Globus pallidus (tissue), 1 donor: ENCODE measurements at places on chromosomes 3 and 15.

DNA sequence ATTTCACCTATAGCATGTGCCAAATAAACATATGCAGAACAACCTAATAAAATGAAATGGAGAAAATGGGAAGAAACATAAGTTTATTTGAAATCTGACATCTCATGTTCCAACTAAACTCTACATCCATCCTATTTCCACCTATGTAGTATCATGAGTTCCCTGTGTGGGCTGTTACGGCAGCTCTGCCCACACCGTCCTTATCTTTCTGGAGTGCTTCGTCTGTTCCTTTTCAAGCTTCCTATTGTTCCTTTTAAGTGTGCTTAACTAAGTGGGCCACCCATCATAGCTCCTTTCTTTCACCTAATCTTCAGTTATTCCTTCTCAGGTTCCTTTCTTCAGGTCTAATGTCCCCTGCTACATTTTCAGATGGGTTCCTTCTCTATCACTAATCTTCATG lies 17.3 kb downstream of the RYR3 start:
- no peak for DNase-seq

GRCh38 chr3:187456250-187456649 lies 88.1 kb downstream of the RTP4 start:
- peak; percentile 65 for DNase-seq

GRCh38 chr3:98701071-98701675 lies 62.0 kb upstream of the ST3GAL6 start:
- no peak for DNase-seq

DNA sequence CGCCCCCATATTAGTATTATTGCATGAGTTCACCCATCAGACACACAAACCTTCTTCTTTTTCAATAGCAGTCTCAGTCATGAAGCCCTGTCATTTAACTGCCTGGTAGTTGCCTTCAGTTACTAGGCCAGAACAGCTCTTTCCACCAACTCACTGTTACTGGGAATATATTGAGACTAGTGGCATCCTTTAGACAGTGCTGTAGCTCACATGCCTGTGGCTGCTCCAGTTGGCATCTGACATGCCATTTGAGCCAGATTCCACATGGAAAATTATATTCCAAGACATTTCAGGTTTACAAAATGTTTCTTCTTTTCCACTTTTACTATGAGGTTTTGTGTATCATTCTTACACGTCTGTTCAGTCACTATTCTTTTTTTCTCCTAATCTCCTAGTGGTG lies 146.1 kb downstream of the GHSR start:
- DNase-seq = no peak

- no peak for DNase-seq
These were observed 248.9 kb downstream of the SV2B start for GRCh38 chr15:91348752-91349500.

DNA sequence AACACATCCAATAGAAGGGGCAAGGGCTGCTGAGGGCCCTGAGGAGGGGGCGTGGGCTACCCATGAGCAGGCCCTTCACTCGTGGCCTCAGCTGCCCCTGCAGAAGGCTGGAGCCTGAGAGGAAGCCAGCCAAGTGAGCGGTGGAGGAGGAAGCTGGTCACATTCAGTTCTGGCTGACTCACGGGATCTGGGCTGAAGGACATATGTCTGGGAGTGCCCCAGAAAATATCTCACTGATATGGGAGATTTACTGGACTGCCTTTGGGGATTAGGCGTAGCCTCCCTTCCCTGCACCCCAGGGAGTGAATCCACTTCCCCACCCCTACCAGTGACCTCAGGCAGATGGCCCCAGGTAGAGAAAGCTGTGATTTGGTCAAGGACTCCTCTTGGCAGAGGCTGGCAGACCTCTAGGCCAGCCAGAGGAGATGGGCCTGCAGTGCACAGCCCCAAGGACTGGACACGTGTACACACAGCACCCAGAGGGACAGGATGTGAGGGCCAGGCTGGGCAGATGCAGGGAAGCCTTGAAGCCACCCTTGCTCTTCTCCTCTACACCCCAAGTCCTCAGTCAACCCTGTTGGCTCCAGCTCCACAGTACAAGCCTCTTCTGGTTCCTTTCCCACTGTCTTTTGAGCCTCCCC lies 14.2 kb upstream of the ANKDD1A start:
- DNase-seq = no peak

GRCh38 chr3:185763347-185764005 lies 61.4 kb downstream of the IGF2BP2 start:
- DNase-seq = no peak

- DNase-seq = no peak
These were observed 69.4 kb downstream of the TFRC start for GRCh38 chr3:196012481-196012880.

GRCh38 chr15:38367476-38367875 lies 86.5 kb upstream of the FAM98B start:
- DNase-seq = no peak

- DNase-seq = no peak
These were observed 10.3 kb upstream of the PPARG start for GRCh38 chr3:12278566-12278965.

DNA sequence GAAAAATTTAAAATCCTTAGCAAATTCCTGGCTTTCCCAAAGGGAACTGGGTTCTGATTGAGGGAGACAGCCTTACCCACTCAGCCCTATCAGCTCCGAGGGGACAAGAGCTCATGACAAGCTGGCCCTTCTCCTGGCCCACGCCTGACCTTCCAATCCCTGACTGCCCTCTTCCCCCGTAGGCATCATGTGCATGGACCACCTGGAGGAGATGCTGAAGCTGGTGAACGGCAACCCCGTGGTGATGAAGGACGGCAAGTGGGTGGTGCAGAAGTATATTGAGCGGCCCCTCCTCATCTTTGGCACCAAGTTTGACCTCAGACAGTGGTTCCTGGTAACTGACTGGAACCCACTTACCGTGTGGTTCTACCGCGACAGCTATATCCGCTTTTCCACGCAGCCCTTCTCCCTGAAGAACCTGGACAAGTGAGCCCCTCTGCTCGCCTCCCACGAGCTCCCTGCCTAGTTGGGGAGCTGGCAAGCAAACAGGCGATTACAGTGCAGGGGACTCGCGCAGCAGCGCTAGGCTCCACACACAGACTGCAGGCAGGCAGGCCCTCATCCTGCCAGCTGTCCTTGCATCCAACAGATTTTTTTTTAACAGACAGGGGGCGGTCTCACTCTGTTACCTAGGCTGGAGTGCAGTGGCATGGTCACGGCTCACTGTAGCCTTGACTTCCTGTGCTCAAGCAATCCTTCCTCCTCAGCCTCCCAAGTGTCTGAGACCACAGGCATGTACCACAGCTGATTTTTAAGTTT lies 16.8 kb downstream of the RPUSD3 start:
- DNase-seq = no peak

DNA sequence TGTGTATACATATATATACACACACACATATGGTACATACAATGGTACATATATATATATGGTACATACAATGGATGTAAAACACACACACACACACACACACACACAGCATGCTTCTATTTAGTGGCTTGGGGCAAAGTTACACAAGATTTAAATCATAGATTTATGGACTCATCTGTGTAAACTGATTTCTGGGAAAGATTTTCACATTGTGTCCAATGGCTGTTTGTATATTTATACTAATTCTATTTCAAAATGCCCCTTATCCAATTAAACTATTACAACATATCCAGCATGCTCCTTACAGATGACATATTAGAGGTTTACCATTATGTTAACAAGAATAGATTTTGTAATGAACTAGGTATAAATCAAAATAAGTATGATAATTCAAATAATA lies 94.9 kb downstream of the ANO10 start:
- no peak for DNase-seq

DNA sequence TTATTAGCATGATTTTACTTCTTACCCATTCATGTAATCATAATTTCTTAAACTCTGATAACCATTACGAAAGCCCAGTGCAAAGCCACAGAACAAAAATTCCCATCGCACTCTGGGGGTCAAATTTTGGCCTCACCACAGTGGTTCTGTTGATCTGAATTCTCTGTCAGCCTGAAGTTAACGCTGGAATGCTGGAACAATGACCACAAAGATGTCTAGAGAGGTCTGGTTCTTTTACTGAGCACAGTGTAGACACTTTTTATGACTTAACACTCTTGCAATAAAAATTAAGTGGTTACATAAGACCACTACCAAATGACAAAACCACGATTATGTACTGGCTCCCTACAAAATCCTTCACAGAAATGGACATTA lies 94.7 kb downstream of the PDZRN3 start:
- DNase-seq = no peak

DNA sequence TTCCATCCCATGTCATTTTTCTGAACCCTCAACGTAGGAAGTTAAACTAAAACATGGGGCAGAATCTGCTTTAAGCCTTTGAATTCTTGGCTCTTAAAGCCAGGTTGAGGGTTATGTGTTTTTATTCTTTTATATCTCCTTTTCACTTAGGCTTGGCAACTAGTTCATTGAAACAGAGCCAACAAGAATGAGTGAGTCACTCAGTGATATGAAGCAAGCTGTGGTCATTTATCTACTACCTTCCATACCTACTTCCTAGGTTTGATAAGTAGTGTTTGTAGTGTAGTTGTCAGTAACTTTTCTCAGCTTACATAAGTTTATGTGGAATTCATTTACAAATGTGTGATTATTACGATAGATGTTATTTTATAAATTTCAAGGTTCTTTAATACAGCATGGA lies 67.4 kb downstream of the SNRPN start:
- DNase-seq = no peak

GRCh38 chr3:183252973-183253527 lies at the start of gene B3GNT5:
Gene B3GNT5 (plus strand): TSS chr3:183253253. CDS start chr3:183269799, 16,546 bp downstream.
- DNase-seq = no peak

DNA sequence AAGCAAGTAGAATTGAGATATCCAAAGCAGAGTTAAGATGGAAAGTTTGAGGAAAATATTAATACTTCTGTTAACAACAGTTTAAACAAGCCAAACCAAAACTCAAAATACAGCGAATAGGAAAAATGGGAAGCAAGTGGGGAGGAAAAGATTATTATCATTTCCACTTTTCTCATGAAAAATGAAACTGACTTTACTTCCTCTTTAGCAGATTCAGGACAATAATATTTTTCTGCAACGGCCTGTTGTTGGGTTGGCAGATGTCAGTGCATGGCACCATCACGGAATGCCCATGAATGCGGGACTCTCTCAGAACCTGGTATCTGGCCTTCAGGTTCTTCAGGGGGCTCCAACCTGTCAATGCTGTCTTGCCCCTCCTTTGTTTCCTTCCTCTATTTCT lies 11.1 kb downstream of the ANKUB1 start:
- no peak for DNase-seq

DNA sequence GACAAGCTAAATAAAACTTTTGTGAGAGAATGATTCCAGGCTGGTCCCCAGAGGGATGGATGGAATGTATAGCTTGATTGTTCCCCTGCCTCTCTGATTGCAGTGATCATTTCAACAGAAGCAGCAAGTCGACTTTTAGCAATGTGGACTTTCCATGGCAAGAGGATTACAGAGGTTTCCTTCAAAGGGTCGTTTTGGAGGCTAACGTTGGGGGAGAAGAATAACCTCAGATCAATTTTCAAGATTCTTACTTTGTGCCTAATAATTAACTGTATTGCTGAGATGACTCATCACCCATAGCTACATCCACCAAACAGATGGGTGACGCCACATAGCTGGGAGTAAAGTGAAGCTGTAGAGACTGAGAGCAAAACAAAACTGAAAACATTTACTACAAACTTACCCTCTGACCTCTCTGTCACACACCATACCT lies 79.9 kb downstream of the GTPBP8 start:
- no peak for DNase-seq

DNA sequence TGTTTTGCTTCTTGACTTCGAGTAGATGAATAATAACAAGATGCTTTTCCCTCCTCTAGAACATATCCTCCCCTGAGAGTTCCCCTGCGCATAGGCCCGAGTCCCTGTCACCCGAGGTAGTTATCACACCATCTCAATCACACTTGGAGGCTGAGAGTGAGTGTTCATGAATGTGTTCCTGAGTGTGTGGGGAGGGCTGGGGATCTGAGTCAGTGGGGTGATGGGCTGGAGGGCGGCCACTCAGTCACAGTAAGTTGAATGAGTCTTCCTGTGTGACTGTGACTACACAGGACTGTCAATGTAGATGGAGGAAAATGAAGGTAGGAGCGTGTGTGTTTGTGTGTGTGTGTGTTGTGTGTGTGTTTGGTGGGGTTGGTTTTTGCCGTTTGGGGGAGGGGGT lies 71.0 kb downstream of the SETD5 start:
- DNase-seq = no peak

- DNase-seq = no peak
These were observed 193.5 kb upstream of the ICE2 start for GRCh38 chr15:60672400-60672799.

- no peak for DNase-seq
These were observed 5.1 kb upstream of the HAPLN3 start for GRCh38 chr15:88900309-88900981.
